ENCODE measurements at places on chromosomes 11 and 22.

DNA sequence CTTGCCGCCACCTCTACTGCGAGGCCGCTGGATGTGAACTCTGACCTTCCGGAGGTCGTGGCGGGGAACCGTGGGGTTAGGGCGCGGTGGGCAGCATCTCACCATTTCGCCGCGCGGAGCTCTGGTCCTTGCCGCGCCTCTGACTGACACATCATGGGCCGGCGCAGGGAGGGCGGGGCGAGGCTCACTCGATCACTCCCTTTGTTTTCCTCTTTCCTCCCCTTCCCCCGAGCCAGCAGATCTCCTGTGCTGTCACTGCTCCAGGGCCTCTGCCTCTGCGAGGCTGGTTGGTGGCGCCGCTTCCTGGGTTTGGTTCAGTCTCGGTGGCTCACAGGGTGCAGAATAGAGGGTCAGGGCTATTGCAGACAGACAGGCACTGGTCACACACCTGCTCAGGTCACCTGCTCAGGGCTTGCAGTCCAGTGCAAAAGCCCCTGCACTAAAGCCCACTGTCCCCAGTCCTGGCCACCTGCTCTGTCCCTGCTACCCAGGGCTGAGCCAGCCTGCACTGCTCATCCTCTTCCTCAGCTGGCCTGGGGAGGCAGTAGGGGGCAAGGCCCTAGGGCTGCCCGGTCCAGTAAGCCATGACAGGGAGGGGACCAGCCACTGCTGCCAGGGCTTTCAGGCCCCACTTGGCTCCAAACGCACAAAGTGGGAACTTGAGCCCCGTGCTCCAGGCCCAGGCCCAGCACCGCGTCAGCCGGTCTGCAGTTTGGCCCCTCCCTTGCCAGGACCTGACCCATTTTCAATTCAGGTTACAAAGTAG is 36.2 kb downstream of the PISD start:
- DNase-seq: no peak

- DNase-seq: no peak
These were observed 51.0 kb downstream of the MTNR1B start for GRCh38 chr11:93020248-93021046.

DNA sequence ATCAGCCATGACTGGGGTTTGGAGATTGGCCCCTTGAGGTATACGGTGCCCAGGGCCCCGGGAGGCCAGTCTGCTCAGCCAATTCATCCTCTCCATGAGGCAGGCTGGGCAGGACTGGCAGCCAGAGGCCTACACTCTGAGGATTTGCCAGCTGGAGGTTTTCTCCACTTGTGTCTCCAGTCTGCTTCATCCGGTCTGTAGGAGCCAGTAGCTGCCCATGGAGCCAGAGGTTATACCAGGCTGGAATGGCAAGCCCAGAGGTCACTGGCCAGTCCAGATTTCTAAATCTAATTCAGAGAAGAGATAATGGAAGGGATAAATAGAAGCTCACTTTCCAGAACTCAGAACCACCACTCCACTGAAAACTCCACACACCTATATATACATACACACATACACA is 10.0 kb downstream of the FHIP1B start:
- DNase-seq: no peak

- DNase-seq: no peak
These were observed 25.7 kb upstream of the TMPRSS4 start for GRCh38 chr11:118051136-118051610.

- no peak for DNase-seq
These were observed 90.8 kb downstream of the RNF169 start for GRCh38 chr11:74839446-74839845.

- no peak for DNase-seq
These were observed 14.4 kb downstream of the KCNJ5 start for GRCh38 chr11:128905345-128906184.

- DNase-seq: no peak
These were observed 273.7 kb downstream of the C11orf87 start for GRCh38 chr11:109695696-109696095.

GRCh38 chr11:47918370-47918690 is 62.0 kb upstream of the PTPRJ start:
- no peak for DNase-seq
